HepG2 (cell line): ENCODE measurements at places on chromosomes 12 and 14. TPM values are rescaled to one million over a fixed set of nuclear protein-coding genes. Genes with fewer than 3 reads are reported as not detected.

- DNase-seq, result no peak
These were observed 236.1 kb downstream of the AEBP2 start for GRCh38 chr12:19675361-19675760.

DNA sequence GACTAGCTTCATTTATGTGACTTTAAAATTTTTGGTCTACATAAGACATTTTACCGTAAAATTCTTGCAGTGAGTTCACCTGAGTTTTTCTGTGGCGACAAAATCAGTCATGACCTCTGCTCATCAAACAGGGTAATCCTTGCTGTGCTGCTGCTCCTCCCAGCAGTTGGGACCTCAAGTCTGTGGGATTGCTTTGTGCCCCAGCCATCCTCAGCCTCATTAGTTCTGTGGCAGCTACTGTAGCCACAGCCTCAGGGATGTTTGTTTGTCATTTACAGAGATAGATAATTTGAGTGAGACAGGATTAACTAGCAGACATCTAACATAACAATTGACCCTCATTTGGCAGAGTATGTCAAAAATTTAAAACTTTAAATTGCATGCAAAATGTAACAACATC is 357.0 kb downstream of the PCNX1 start:
- no peak for DNase-seq

Gene RFC5
- total RNA-seq, result 51.4 and 66.2 TPM in 2 replicates

Gene SERPINA9
- not detected in 2 replicates for total RNA-seq

- DNase-seq, result no peak
These were observed 40.5 kb upstream of the MON2 start for GRCh38 chr12:62426089-62426488.

Gene PLCZ1
- total RNA-seq, result not detected in 2 replicates

Gene DBX2
- total RNA-seq, result not detected in 2 replicates

- peak; percentile 6 for DNase-seq
These were observed 210.0 kb downstream of the PPM1H start for GRCh38 chr12:62724947-62725451.

Gene RNASE3
- not detected in 2 replicates for total RNA-seq

Gene PPP2R5C
- 74.3 and 94.8 TPM in 2 replicates for total RNA-seq

- DNase-seq, result no peak
These were observed 159.4 kb upstream of the IFNG-AS1 start for GRCh38 chr12:67829896-67830295.

DNA sequence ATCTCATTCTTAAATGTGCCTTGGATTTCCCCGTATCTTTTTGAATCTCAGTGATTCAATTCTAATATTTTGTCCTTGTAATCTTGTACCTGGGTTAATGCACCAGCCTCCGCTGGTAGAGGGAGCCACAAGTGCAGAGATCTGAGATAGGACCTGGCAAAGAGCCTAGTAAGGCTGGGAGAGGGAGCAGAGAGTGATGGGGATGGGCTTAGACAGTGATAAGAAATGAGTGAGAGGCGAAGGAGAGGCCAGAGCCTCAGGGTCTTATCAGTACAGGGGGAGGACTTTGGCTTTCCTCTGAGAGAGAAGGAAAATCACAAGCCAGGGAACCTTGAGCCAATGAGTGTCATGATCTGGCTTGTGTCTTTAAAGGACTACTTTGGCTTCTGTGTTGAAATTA is 30.5 kb upstream of the LMNTD1 start:
- no peak for DNase-seq

Gene G2E3
- 63.0 and 90.7 TPM in 2 replicates for total RNA-seq

GRCh38 chr14:74160763-74161162 is 76.0 kb downstream of the LIN52 start:
- DNase-seq, result no peak

DNA sequence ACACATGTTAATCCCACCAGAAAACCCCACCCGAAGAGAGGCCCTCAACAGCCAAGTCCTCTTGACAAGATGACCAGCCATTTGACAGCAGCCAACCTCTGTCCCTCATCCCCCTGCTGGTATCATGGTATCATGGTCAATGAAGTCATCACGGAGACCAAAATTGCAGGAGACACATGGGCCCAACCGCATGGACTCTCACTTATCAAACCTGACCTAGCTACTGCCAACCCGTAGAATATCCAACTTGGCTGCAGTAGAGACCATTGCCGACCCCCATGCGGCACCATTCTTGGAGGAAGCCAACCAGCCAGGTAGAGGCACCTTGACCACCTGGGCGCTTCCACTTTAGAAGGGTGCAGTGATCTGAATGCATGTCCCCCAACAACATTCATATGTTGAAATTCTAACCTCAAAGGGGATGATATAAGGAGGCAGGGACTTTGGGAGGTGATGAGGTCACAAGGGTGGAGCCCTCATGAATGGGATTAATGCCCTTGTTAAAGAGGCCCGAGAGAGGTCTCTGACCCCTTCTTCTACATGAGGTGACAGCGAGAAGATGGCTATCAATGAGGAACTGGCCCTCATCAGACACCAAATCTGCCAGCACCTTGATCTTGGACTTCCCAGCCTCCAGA is 33.3 kb downstream of the DIO3 start:
- no peak for DNase-seq

DNA sequence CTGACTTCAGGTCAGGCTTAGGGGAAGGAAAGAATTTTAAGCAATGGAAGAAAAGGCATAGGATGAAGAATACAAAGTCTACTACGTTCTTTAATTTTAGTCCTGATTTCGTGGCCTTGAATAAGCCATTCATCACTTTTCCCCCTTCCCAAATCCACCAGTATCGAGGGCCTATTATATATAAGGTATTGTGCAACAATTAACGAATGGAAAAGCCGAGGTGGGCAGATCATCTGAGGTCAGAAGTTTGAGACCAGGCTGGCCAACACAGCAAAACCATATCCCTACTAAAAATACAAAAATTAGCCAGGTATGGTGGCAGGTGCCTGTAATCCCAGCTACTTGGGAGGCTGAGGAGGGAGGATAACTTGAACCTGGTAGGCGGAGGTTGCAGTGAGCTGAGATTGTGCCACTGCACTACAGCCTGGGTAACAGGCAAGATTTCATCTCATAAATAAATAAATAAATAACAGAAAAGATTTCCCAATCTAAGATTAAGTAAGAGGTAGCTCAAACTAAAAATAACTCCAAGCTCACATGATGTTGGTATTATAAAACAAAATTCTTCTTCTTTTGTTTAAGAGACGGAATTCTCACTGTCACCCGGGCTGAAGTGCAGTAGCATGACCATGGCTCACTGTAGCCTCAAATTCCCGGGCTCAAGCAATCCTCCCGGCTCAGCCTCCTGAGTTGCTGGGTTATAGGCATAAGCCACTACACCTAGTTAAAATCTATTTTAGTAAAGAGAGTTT is 58.3 kb upstream of the NR2C1 start:
- DNase-seq, result no peak

GRCh38 chr14:96212896-96213295 is 8.3 kb downstream of the BDKRB2 start:
- DNase-seq, result no peak

Gene KCNK10
- not detected in 2 replicates for total RNA-seq

Gene TRAF3
- total RNA-seq, result 12.2 and 13.0 TPM in 2 replicates

DNA sequence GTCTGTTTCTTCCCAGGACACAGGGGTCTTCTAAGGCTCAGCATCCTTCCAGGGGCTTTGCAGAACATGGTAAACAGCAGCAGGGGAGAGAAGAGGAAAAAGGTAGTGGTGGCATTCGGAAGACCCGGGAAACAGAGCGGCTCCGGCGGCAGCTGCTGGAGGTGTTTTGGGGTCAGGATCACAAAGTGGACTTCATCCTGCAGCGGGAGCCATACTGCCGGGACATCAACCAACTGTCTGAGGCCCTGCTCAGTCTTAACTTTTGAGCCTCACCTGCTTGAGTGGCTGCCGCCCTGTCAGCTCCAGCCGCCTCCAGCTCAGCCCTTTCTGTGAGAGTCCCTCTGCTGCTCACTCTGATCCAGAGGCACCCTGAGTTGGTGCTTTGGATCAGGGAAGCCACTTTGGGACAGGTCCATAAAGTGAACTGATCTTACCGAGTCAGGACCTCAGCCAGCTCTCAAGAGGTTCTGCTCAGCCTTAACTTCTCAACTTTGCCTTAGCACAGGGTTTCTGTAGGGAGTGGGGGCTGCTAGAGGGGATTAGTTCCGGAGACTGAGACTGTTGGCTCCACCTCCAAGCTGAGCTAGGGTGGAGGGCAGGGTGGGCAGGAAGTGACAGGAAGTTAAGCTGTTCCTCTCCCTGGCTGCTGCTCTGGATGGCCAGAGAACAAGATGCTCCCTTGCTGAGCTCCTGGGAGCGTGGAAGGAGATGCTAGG is 5.4 kb downstream of the SDR39U1 start:
- DNase-seq, result no peak

DNA sequence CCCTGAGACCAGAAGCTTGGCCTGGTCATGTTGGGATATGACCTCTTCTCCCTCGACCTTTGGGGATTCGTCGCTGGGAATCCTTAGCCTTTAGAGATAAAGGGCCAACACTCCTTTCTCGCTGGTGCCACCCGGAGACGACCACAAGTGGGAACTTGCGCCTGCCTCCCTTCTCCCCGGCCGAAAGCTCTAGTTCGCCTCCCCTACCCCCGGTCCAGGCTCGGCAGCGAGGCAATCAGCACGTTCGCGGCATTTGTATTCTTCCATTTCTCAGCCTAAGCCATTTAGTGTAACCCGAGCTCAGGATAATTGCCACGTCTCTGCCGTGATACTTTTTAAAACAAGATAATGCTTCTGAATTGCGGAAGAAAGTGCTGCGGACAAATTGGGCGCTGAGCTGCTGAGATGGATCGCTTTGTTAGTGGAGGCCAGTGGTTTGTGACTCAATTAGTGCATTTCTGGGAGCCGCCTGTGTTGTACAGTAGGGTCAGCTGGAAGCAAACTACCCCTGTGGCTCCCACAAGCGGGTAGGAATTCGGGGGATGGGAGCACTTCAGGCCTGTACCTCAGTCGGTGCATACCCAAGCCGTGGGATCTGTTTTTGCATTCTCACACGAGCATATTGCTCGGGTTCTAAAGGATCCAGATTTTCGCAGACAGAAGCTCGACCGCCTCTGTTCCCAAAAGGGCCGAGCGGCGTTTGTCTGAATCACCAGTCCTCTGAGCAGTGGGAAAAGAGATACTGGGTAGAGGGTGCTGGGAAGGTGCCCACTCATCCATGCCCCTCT is 6.8 kb upstream of the SIX1 start:
- DNase-seq, result no peak

Gene PTGDR
- total RNA-seq, result not detected in 2 replicates

GRCh38 chr12:26358651-26359050 is 163.3 kb downstream of the SSPN start:
- no peak for DNase-seq

GRCh38 chr14:101988377-101988776 is 24.0 kb downstream of the DYNC1H1 start:
- no peak for DNase-seq

Gene ATP5MC2
- total RNA-seq, result 230 and 280 TPM in 2 replicates

DNA sequence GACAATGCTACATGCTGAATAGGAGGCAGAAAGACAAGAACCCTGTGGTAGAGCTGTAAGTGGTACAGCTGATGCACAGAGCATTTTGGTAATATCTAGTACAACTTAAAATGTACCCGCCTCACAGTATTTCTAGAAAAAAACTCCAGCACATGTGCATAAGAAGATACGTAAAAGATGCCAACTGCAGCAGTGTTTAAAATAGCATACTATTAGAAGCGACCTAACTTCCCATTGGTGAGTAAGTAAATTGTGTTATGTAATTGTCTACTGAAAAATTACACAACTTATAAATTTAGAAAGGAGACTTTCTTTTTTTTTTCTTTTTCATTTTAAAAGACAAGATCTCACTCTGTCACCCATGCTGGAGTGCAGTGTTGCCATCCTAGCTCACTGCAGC is 114.3 kb upstream of the CAND1 start:
- DNase-seq, result no peak
